Central memory CD4-positive, alpha-beta T cell (primary cell): ENCODE measurements at places on chromosomes 16 and 17.
A peak's percentile ranks its signal among the peaks of the same experiment; 100 is the strongest.

DNA sequence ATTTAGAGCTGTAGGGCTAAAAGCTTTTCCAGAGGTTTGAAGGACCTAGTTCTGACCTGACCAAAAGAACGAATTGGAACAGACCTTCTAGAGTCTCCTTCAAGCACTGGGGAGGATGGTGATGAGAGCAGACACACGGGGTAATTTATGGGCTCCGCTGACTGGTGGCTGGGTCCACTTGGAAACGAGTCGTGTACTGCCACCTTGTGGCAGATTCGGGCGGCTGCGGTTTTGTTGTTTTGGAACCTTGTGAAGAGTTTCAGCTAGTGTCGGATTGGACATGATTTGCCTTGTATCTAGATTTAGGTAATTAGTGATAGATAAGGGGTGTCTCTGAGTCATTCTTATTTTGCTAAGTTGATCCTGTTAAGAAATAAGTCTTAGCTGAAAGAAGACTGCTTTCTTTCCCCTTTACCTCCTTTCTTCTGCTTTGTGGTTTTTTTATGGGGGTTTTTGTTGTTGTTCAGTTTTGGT, 98.9 kb downstream of the AATF start:
- DNase-seq, result peak; percentile 48

- DNase-seq, result no peak
These were observed 559.9 kb upstream of the HSBP1 start for GRCh38 chr16:83247767-83248372.

DNA sequence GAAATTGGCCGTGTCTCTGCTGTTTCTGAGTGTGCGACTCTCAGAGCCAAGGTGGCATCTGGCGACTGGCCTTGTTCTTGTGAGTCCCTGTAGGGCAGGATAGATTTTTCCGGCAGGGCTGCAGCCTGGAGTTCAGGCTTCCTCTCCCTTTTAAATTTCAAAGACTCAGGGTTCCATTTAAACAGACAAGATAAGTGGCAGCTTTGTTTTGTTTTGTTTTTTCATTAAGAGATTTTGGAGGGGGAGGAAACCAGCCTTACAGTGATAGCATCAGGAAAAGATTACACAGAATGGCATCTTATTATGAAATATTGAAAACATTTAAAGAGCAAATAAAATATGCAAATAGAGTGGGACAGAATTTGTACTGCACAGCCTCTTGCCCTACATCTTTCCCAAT, 151.3 kb downstream of the RPTOR start:
- DNase-seq, result no peak

DNA sequence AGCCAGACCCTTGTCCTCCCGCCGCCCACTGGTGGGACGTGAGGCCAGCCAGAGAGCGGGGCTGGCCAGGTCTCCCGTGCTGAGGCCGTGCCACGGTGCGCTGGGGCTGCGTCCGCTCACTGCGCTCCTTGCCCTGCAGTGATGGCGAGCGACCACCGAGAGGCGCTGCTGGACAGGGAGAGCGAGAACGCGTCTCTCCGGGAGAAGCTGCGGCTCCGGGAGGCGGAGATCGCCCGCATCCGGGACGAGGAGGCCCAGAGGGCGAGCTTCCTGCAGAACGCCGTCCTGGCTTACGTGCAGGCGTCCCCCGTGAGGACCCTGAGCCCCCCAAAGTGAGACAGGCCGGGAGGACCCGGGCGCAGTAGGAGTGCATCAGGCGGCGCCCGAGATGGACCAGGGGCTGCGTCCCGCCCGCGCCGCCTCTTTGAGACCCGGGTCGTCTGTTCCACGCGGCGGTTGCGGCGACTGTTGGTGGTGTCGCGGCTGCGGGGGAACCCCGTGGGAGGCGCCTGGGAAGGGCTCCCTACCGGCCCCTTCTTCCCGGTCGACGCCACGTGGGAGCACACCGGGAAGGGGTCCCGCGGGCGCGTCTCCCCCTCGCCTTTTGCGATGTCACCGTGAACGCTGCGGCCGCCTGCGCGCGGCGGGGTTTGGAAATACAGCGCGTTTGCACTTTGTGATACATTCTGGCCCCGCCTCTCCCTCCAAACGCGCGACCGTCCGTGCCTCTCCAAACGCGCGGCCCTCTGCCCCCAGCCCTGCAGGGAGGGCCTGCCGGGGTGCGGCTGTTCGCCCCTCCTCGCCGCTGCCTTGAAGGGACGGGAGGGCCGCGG, 792 bp upstream of the RAC3 start:
- peak; percentile 81 for DNase-seq

- no peak for DNase-seq
These were observed 95.4 kb downstream of the CPPED1 start for GRCh38 chr16:12708266-12708665.

DNA sequence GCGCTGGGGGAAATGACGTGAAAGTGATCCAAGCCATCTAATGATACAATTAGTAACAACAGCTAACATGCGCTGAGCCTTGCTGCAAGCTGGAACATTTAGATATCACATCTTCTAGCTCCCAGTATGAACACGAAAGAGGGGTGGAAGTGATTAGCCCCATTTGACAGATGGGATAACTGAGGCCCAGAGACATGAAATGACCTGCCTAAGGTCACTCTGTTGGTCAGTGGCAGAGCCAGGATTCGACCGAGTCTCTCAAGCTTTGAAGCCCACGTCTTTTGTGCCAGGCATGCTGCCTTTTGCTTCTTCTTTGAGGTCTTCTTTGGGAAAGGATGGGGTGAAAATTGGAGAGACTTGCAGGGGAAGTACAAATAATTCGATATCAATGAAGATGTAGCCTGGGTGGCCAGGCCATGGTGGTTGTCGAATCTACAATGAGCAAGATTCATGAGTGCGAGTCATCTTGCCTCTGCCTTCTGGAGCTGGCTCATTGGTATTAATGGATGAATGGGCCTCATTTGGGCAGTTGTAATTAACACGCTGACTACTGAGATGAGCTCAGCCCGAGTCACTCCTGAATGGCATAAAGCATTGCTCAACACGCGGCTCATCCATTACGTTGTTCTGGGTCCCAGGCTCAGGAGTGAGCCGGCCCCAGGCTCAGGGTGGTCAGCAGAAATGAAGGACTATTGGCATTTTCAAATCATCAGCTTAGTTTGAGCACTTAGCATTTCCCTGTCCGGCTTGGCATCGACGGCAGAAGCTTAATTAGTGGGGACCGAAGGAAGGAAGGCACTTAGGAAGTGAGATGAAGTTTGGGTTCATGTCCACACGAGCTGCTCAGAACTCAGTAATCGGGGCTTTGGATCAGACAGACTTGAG, 28.0 kb upstream of the GPRC5B start:
- no peak for DNase-seq

- DNase-seq, result no peak
These were observed 149.0 kb upstream of the PLCG2 start for GRCh38 chr16:81629896-81630634.
